Stimulated activated CD8-positive, alpha-beta memory T cell treated with anti-CD3 and anti-CD28 coated beads, Interleukin-15, amount 100 ng/mL, for 24 hours (primary cell): ENCODE measurements at places on chromosomes 2 and 18.

- no peak for DNase-seq
These were observed 102.3 kb downstream of the TCF4 start for GRCh38 chr18:55485666-55486065.

DNA sequence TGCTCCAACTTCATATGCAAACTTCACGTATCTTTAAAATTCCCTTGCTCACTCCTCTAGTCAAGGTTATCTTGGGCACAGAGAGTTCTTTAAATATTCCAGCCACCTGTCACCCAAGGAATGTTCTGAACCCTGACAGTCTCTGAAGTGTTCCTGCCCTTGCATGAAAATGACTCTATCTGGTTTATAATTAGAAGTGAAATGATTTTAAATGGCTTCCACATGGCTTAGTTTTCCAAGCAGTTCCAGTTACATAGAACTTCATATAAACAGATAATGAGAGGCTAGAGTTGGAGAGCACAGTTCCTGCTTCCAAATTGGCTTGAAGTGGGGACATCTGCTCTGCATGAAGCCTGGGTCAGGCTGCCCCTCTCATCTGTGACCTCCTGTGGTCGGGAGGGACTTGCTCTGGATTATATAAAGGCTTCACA, 81.9 kb downstream of the SLC4A3 start:
- no peak for DNase-seq

DNA sequence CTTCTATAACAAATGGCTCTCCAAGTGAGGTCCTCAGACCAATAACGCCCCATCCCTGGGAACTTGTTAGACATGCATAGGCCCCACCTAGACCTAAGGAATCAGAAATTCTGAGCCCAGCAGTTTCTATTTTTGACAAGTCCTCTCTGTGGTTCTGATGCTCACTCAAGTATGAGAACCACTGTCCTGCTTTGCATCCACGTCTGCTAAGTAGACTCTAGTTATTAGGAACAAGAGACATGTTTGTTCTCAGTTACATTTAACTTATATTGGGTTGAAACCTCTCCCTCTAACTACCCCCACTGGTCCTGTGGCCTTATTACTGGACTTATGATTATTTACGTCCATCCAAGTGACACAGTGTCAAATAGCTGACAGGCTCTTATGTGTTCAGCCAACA, 70.3 kb downstream of the TMEM17 start:
- no peak for DNase-seq

DNA sequence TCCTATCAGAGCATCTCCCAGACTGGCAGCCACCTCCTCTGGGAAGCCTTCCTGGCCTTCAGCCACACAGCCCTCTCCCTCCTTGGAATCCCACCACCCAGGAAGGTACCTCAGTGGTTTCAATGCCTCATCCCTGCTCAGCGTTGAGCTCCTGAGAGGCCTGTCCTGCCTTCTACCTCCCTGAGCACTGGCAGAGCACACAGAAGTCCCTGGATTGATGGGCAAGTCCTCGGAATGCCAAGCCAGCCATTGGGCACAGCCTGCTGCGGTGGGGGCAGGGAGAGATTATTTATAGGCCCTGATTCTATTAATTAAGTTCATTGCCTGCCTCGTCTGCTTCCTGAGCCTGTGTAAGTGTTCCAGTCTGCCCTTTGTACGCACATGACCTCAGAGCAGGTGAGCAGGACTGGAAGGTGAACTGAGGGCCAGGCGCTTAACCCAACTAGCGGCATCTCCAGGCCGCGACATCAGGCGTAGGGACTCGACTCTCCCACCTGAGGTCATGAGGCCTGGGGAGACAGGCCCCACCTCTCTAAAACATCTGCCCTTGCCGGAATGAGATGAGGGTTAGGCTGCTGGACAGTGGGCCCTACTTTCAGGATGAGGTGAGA, 63.4 kb downstream of the SMAD7 start:
- no peak for DNase-seq

DNA sequence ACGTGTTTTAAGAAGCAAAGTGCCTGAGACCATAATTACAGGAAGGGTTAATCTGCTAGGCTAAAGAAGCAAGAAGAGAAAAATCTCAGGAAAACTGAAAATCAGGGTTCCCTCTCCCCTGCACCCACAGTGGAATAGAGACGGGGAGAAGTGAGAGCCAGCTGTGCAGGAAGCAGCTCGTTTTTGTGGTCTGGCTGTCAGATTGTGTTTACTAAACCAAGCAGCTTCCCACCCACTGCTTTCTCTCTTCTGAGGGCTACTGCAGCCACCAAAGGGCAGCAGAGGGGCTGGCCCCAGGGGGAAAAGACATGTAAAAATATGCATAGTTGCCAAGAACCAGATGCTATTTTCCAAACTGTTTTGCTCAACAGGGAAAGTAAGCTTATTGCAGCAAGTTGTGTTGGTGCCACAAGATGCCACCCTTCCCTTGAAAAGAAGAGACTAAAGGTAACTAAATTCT, 72.6 kb upstream of the THUMPD2 start:
- no peak for DNase-seq

DNA sequence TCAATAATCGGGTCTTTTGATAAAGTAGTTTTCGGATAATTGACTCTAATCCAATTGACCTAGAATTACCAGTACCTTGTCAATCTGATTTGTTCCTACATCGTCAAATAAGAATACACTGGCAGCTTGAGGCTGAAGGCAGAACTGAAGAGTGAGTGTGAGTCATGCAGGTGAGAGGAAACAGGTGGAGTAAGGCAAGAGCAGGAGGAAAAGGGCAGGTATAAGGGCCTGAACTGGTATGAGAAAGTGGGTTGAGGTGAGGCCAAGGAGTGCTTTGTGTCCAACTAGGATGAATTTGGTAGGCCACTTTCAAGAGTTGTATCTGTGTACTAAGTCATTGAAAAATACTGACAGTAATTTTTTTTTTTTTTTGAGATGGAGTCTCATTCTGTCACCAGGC, 186.0 kb downstream of the ZNF385B start:
- DNase-seq: no peak

DNA sequence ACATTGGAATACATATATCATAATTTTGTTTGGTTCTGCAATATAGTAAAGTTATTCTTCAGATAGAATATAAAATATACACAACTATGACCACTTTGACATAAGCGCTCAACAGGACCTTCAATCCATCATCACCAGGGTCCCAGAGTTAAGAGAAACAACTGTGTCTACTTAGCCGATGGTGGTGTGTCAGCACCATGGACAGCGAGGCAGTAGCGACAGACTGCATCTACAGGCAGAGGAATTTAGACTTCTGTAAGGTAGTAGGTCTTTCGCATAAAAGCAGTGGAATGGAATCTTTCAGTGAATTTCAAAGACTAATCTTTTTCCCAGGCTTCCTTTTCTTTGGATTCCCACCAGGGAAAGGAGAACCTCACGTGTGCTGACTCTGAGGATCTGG, 20.5 kb upstream of the LRPPRC start:
- DNase-seq: no peak

GRCh38 chr2:98277162-98277859, 68.9 kb upstream of the CNGA3 start:
- DNase-seq: no peak

DNA sequence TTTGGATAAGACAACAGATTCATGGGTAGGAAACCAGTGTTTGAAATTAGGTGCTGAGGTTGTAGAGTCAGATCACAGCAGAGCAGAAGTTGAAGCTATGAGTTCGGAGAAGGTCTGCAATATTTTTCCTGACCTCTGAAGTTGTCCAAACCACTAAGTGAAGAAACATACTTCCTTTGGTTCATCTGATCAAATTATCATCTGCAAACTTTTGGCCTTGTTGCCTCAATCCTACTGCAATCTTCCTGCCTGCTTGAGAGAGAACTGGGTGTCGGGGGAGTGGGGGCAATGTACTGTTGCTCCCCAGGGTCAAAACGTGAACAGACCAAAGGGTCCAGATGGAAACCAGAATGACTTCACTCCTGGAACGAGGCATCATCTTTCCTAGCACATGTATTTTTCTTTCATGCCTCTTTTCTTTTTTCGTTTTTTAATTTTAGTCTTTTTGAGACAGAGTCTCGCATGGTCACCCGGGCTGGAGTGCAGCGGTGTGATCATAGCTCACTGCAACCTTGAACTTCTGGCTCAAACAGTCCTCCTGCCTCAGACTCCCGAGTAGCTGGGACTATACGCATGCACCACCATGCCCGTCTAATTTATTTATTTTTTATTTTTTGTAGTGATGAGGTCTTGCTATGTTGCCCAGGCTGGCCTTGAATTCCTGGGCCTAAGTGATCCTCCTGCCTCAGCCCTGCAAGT, 42.7 kb downstream of the RAB31 start:
- DNase-seq: no peak

DNA sequence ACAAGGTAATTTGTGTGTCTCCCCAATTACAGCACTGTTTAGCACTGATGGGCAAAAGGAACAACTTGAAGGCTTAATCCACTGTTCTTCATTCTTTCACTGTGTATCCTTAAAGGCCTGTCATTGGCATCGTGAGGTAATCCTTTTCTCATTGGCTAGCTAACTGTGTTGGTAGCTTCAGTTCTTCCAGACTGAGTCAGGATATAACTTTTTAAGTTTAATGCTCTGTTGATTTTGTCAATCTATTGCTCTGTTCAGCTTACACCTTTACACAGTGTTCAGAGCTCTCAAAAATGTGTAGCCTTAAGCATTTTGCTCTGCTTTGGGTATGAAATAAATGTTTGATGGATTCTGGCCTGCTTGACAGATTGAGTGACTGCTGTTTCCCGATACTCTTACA, 148.2 kb downstream of the KIAA1328 start:
- DNase-seq: no peak

DNA sequence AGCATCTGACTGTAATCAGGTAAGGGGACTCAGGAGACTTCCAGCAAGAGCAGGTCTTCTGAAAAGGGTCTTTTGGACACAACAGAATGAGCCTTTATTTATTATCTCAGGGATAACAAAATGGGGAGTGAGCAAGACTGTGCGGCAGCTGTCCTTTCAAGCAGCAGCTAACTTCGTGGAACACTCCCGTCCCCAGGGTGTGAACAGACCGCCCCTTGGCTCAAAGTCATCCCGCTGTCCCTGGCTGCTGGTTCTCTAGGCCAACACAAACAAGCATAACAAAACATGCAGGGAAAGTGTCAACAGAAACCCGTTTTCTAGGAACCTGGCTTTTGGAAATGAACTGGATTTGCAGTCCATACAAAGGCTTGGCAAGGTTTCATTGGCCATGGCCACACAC, 787.9 kb upstream of the FANCL start:
- no peak for DNase-seq

DNA sequence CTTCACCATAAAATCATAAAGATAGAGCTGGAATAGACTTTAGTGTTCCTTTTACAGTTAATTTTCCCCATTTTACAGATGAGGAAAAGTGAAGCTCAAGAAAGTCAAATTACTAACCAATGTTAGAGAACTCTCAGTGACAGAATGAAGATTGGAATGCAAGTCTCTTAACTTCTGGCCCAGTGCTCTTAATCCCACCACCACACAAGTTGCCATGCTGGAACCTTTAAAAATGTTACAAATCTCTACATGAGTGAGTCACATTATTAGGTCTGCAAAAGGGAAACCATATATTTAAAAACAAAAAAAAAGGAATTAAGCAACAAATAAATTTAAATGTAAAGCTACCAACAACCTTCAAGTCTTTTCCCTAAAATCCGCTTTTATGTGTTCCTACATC, 3.5 kb downstream of the NCKAP1 start:
- no peak for DNase-seq

DNA sequence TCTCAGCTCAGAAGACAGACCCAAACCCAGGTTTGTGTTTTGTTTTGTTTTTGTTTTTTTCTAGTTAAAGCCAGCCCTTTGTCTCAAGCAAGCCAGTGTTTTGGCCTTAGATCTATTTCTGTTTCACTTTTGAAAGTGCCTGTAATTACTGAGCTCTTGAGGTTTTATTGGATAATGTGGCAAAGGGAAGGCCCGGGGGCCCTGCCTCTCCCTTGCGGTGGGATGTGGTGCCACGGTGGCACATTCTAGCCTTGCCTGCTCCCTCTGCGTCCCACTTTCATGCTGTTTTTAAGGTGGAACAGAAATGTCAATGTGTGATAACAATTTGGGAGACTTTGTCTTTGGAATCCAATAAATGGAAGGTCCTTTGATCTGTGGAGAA, 2.5 kb downstream of the HPCAL1 start:
- no peak for DNase-seq

DNA sequence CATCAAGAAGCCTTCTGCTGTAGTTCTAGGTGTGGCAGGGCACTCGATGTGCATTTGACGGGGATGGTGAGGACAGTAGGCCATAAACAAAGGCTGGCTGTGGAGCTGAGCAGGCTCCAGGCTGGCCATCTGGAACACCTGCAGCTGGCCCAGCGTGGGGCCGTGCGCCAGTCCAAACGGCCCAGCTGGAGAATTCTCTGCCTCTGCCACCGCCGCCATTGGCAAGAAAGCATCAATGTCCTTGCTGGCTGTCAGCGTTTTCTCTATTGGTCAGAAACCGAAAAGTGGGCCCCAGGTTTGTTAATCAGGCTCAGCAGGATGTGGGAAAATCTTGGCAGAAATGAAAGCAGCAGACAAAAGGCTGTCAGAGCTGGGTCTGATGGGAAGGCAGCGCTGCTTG, 24.0 kb upstream of the CTIF start:
- DNase-seq: no peak

GRCh38 chr2:142603759-142604158, 273.7 kb upstream of the KYNU start:
- no peak for DNase-seq

- no peak for DNase-seq
These were observed 40.5 kb downstream of the EHBP1 start for GRCh38 chr2:62745891-62746481.

GRCh38 chr2:150428641-150429040, 58.8 kb downstream of the RND3 start:
- no peak for DNase-seq

DNA sequence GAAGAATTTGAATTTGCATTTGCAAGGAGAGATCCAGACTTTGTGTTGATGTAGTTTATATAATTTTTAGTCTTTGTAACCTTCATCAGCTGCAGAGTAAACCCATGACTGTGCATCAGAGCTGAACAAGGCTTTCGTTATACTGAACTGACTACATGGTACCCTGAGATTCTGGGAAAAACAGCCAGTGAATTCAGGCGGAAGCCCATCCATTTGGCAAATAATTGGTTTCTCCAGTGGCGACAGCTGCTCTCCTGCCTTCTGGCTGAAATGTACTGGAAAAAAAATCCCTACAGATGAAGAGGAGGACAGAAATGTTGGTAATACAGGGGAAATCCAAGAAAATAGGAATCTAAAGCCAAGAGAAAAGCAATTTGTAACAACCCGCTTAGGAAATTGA, 657.5 kb upstream of the CDH7 start:
- no peak for DNase-seq

DNA sequence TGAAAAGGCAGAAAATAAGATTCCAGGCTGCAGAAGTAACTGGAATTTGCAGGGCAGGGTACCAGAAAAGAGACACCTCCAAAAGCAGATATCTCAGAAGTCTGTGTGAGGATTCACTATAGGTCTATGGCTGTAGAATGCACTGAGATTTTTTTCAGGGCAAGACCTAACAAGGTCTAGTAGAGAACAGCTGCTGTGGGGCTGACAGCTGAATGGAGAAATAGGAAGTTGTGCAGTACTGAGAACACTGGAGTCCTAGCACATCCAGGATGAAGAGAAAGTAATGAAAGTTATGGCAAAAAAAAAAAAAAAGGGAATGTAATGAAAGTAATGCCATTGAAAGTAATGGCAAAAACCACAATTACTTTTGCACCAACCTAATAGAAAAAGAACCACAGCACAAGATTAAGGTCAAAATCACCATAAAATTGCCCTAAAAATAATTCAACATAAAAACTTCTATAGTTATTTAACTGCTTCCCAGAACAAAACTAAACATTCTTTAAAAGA, 57.3 kb downstream of the CPO start:
- no peak for DNase-seq
